ENCODE measurements at places on chromosomes 12 and 14.

GRCh38 chr12:104673696-104674482 lies 217.1 kb downstream of the CHST11 start:
- no peak for DNase-seq

DNA sequence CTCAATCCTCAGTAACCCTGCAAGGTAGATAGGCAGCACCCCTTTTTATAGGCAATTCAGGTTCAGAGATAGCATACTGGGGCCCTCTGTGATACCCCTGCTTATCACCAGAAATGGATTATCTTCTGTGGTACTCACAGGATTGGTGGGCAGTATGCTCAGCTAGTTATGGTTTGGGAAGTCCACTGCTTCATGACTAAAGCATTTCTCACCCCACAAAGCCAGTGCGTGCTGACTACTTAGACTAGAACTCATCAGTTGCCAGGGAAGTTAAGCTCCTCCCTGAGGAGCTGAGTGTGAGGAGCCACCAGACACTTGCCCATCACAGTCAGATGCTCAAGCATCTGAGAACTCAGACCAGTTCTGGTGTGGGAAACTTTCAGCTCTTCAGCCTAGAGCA lies 76.3 kb downstream of the SCAF11 start:
- no peak for DNase-seq

- DNase-seq = no peak
Measured at GRCh38 chr14:59707778-59708561, 131.4 kb upstream of the CCDC175 start.

DNA sequence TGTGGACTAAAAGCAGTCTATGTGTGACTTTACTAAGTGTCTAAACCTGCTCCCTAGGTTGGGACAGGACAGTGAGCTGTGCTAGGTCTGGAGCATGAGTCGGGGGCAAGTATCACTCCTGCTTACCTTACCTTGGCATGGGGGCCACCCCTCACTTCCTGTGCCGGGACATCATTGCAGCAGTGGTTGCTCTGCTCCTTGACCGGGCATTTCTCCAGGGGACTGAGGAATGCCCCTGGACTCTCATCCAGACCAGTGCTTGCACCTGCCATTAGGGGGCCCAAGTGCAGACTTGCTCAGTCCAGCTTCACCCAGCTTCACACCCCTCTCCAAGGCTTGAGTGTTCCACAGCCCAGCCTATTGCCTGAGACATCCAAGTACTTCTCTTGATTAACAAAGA lies 84.7 kb upstream of the NELL2 start:
- no peak for DNase-seq

All from activated T-cell treated with anti-CD3 and anti-CD28 coated beads for 1 hour (primary cell).